ENCODE measurements at places on chromosomes 12 and 14.
A peak's percentile ranks its signal among the peaks of the same experiment; 100 is the strongest.

DNA sequence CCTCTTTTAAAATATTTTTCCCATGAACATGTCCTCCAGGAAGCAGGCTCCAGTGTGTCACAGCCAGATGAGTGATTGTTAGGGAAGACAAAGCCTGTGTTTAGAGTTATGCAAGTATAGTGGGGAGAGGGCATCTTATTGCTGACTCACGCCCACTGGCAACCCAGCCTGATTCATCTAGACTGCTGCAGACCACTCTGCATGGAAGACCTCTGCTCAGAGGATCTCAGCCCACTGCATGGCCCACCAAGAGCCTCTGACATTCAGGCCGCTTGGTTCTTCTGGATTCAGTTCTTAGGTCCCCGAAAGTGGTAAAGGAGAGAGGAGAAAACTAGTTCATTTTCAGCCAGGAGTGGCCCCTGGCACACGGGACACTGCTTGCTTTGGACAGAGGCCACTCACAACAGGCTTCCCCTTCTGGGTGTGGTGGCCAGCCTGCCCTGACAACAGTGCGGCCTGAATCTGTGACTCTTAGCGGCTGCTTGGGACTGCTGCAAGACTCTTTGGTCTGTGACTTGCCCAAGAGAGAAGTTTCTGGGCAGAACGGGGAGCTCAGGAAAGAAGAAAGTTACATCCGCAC is 266.3 kb downstream of the ZFP36L1 start:
- H3K27me3 ChIP-seq, result no peaks in the 10 kb centered on the region
- no peak for DNase-seq
- no peak overlapping the region for H3K27ac ChIP-seq
- peaks cover 5% of the 10 kb centered on the region for H3K36me3 ChIP-seq
- H3K4me1 ChIP-seq, result peaks cover 2% of the 10 kb centered on the region
- H3K4me3 ChIP-seq, result no peak overlapping the region

GRCh38 chr12:47032644-47033043 is 46.8 kb upstream of the PCED1B start:
- H3K36me3 ChIP-seq, result no peaks in the 10 kb centered on the region
- peak overlapping the region; percentile 60 for H3K27ac ChIP-seq
- no peaks in the 10 kb centered on the region for H3K27me3 ChIP-seq

GRCh38 chr12:3631759-3632158 is 121.2 kb downstream of the CRACR2A start:
- peaks cover 86% of the 10 kb centered on the region for H3K36me3 ChIP-seq
- H3K27ac ChIP-seq, result no peak overlapping the region
- DNase-seq, result no peak
- peaks cover 2% of the 10 kb centered on the region for H3K4me1 ChIP-seq
- H3K27me3 ChIP-seq, result no peaks in the 10 kb centered on the region

- H3K36me3 ChIP-seq, result no peaks in the 10 kb centered on the region
- no peaks in the 10 kb centered on the region for H3K27me3 ChIP-seq
- no peak for DNase-seq
Observed at GRCh38 chr14:68707482-68707881, 85.4 kb downstream of the ZFP36L1 start.

GRCh38 chr12:116426391-116427136 is 132.6 kb upstream of the MAP1LC3B2 start:
- H3K36me3 ChIP-seq, result no peaks in the 10 kb centered on the region
- no peaks in the 10 kb centered on the region for H3K27me3 ChIP-seq
- H3K4me1 ChIP-seq, result no peaks in the 10 kb centered on the region
- DNase-seq, result no peak
- no peak overlapping the region for H3K27ac ChIP-seq

DNA sequence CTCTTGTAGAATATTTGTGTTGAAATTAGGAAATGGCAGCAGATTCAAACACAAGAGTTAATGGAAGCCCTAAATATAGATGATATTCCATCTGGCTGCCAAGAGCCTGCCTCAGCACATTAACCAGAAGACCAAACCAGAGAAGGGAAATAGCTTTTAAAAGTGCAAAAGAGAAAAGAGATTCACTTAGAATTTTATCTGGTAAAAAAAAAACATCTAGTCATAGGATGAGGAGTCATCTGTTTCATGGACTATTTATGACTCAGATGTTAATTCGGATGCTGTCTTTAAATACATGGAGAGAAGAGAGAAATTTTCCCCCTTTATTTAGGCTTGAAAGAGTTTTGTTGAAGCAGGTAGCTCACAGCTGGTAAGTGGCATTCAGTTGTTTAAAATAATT is 201.6 kb upstream of the NUDT4 start:
- H3K4me3 ChIP-seq, result no peak overlapping the region
- H3K36me3 ChIP-seq, result no peaks in the 10 kb centered on the region
- no peaks in the 10 kb centered on the region for H3K4me1 ChIP-seq
- no peak overlapping the region for H3K27ac ChIP-seq
- DNase-seq, result no peak
- no peaks in the 10 kb centered on the region for H3K27me3 ChIP-seq

DNA sequence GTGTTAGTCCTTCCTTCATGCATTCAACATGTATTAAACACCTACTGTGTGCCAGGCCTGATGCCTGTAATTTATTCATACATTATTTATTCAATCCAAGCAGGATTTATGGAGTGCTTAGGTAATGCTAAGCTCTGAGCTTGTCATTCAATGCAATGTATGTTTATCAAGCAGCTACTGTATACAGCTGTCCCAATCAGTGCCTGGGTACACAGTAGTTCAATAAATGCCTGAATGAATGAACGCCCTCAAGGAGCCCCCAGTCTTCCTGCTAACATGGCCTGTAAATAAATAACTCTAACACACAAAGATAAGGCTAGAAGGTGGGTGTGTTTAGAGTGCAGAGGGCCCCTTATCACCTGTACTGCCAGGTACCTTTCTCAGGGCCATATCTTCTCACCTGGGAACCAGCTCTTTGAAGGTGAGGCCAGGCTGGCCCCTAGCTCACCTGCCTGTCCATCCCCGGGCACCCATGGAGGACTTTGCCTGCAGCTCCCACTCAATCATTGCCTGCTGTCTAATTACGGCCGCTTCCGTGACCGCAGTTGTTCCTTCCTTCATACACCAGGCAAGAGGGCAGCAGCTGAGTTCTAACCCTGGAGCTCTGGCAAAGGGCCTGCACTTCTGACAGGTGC is 20.0 kb upstream of the KDM2B start:
- no peak for DNase-seq
- no peaks in the 10 kb centered on the region for H3K36me3 ChIP-seq
- no peak overlapping the region for H3K4me3 ChIP-seq
- H3K4me1 ChIP-seq, result peaks cover 2% of the 10 kb centered on the region

- H3K27me3 ChIP-seq, result no peaks in the 10 kb centered on the region
- DNase-seq, result no peak
- H3K4me3 ChIP-seq, result no peak overlapping the region
Observed at GRCh38 chr12:71799106-71799505, 40.5 kb upstream of the TBC1D15 start.

All from activated T-cell treated with anti-CD3 and anti-CD28 coated beads, Interleukin-2, amount 50 U/mL, for 24 hours (primary cell).